B cell (primary cell): ENCODE measurements at places on chromosomes 1 and 21. TPM values are rescaled to one million over a fixed set of nuclear protein-coding genes. Genes with fewer than 3 reads are reported as not detected.

GRCh38 chr1:29344336-29344735, 108.0 kb downstream of the PTPRU start:
- no peaks in the 10 kb centered on the region for H3K4me1 ChIP-seq
- no peak overlapping the region for H3K4me3 ChIP-seq
- H3K36me3 ChIP-seq = no peaks in the 10 kb centered on the region
- no peak for DNase-seq
- H3K27me3 ChIP-seq = no peaks in the 10 kb centered on the region

GRCh38 chr21:31599013-31599412, 60.5 kb upstream of the SOD1 start:
- no peak overlapping the region for H3K27ac ChIP-seq
- H3K4me1 ChIP-seq = no peaks in the 10 kb centered on the region
- no peak for DNase-seq
- H3K27me3 ChIP-seq = no peaks in the 10 kb centered on the region
- no peak overlapping the region for H3K4me3 ChIP-seq

DNA sequence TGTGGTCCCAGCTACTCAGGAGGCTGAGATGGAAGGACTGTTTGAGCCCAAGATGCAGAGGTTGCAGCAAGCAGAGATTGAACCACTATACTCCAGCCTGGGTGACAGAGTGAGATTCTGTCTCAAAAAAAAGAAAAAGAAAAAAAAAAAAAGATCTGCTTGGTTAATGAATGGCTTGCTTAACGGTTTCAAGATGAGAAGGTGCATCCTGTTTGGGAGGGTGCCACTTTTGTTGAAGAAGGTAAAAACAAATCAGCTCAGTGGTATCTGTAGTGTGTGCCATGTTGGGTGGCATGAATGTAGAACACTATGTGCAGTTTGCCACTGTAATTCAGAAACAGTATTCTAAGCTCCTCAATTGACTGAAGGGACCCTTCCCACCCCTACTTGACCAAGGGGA, 94.9 kb upstream of the ETV3 start:
- H3K4me3 ChIP-seq = no peak overlapping the region
- H3K27ac ChIP-seq = no peak overlapping the region
- H3K4me1 ChIP-seq = no peaks in the 10 kb centered on the region
- no peaks in the 10 kb centered on the region for H3K36me3 ChIP-seq
- no peak for DNase-seq

The ZNF697 gene
- not detected in 2 replicates for total RNA-seq

GRCh38 chr1:101199637-101199982, 37.2 kb upstream of the S1PR1 start:
- no peaks in the 10 kb centered on the region for H3K36me3 ChIP-seq
- peaks cover 8% of the 10 kb centered on the region for H3K4me1 ChIP-seq
- no peaks in the 10 kb centered on the region for H3K27me3 ChIP-seq
- H3K27ac ChIP-seq = no peak overlapping the region
- H3K4me3 ChIP-seq = no peak overlapping the region

DNA sequence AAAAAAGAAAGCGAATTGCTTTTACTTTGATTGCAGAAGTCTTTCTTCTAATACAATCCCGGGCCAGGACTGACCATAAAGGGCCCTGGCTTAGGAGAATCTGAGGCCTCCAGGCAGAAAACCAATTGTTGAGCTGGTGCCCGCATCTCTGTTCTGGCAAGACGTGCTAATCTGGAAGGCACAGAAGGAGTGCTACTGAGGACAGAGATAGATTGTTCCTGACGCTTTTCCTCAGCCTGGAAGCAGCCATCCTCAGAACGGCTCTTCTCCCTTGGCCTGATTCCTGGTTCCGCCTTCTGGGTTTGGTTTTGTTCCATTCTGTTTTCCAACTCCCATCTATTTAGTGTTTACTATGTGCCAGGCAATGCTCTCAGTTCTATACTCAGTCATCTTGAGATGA, 44.8 kb upstream of the SPOCD1 start:
- H3K27me3 ChIP-seq = no peaks in the 10 kb centered on the region
- no peak for DNase-seq
- H3K36me3 ChIP-seq = no peaks in the 10 kb centered on the region
- no peak overlapping the region for H3K4me3 ChIP-seq
- no peak overlapping the region for H3K27ac ChIP-seq
- no peaks in the 10 kb centered on the region for H3K4me1 ChIP-seq

DNA sequence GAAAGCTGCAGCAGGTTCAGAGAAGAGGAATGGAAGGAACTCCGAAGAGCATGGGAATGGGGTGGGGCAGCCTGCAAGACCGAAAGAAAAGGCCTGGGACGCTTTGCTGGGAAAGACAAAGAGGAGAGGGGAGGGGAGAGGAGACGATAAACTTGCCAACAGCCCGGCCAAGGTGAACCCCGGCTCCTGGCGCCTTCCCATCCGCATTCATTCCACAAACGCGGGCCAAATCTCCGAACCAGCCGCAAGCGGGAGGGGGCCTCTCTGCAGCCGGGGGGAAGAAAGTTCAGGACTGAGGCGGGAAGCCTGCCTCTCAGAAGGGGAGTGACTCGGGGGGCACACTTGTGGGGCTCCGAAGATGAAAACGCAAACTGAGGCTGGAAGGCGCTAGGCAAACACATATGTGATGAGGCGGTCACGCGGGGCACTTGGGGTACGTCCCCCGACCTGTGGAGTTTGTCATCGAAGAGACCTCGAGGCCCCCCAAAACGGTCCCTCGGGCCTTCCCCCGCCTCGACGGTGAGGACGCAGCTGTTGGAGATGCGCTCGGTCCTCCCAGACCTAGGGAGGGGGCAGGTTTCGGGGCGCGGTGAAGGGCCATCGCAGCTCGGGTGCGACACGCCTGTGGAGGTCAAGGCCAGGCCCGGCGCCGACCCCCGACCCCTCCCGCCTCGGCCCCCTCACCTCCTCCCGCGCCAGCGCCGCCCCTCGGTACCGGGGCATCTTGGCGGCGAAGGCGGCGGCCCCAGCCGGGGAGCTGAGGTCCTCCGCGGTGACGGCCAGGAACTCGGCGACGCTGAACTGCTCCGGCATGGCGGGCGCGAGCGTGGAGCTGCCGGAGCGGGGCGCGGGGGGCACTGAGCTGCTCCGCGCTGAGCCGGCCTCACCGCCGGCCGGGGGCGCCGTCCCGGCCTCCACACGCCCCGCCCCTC, at the start of gene ASAP3:
Gene ASAP3, minus strand, starts transcription at position 859 of the 932 bp plus-strand sequence. Its CDS starts 46 bp downstream, at position 813.
- peak; percentile 79 for DNase-seq
- H3K27ac ChIP-seq = no peak within 1 kb of the TSS
- peak within 1 kb of the TSS; percentile 79 for H3K4me3 ChIP-seq
- peaks cover 9% of the 10 kb centered on the region for H3K27me3 ChIP-seq
- peaks cover 14% of the 10 kb centered on the region for H3K4me1 ChIP-seq
- H3K36me3 ChIP-seq = no peaks in the 10 kb centered on the region

GRCh38 chr1:192563129-192563528, 12.4 kb upstream of the RGS1 start:
- peaks cover 2% of the 10 kb centered on the region for H3K27me3 ChIP-seq
- H3K36me3 ChIP-seq = no peaks in the 10 kb centered on the region
- H3K4me1 ChIP-seq = no peaks in the 10 kb centered on the region
- no peak overlapping the region for H3K27ac ChIP-seq
